Thoracic aorta endothelial cell (primary cell): ENCODE measurements at places on chromosomes 11 and 22. TPM values are rescaled to one million over a fixed set of nuclear protein-coding genes. Genes with fewer than 3 reads are reported as not detected.

SLC25A1 gene
- 70.2 and 86.9 TPM in 2 replicates for total RNA-seq

MMP27 gene
- total RNA-seq: not detected in 2 replicates

SLC22A25 gene
- total RNA-seq: not detected in 2 replicates

PRDM11 gene
- total RNA-seq: 4.8 and 7.2 TPM in 2 replicates

XKR3 gene
- total RNA-seq: not detected in 2 replicates

PANX2 gene
- 1.7 TPM in 2 replicates for total RNA-seq

MB gene
- not detected in 2 replicates for total RNA-seq

GLYATL2 gene
- total RNA-seq: not detected in 2 replicates

SLC5A12 gene
- total RNA-seq: not detected in 2 replicates

TREH gene
- not detected in 2 replicates for total RNA-seq

MOGAT2 gene
- total RNA-seq: not detected in 2 replicates

MFRP gene
- total RNA-seq: under 0.01 TPM in 1 of 2 replicates, not detected in the other

RAC2 gene
- 61.7 and 84.1 TPM in 2 replicates for total RNA-seq

SPDYC gene
- total RNA-seq: not detected in 2 replicates

ARHGAP20 gene
- total RNA-seq: 9.2 and 10.0 TPM in 2 replicates

MFNG gene
- 125 and 173 TPM in 2 replicates for total RNA-seq

CHRM1 gene
- not detected in 2 replicates for total RNA-seq

KLHL35 gene
- total RNA-seq: 1.0 and 2.1 TPM in 2 replicates

GRK3 gene
- total RNA-seq: 1.5 and 2.9 TPM in 2 replicates

LRRC32 gene
- total RNA-seq: 15.4 and 36.3 TPM in 2 replicates

INS gene
- total RNA-seq: not detected in 2 replicates

OR2AT4 gene
- total RNA-seq: not detected in 2 replicates
